ENCODE measurements at places on chromosomes 4 and X.

GRCh38 chr4:38067499-38067898 is 107.3 kb downstream of the PTTG2 start:
- DNase-seq = no peak

DNA sequence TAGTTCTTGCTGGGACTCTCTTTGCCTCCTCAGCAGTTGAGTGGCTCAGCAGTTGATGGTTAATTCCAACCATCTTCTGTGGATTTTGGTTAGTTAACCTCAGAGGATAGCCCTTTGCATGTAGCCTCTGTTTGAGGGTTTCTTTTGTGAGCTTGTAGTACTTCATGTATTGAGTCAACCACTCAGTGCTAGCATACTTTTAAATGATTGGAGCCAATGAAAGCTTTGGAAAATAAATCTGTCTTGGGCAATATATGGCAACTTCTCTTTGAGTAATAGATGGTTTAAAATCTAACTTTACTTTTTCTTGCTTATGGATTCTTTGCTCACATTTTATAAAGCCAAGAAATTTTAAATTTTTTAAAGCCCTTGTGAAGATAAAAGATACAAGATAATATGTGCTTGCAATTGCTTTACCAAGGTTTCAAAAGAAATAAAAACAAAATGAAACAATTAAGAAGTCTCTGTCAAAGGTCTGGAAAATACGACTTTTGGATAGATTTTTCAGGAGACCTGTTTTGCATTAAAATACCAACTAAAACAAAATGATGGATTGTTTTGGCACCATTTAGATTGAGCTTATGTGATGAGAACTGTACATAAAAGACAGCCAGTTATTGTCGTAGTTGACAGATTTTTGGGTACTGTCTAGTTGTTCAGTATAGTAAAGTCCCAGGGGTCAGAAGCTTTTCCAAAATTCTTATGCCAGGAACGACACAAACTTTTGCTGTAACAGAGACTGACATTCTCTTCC is 181.9 kb downstream of the SPRY1 start:
- no peak for DNase-seq

GRCh38 chr4:85747882-85748491 is 273.0 kb downstream of the ARHGAP24 start:
- DNase-seq = no peak

DNA sequence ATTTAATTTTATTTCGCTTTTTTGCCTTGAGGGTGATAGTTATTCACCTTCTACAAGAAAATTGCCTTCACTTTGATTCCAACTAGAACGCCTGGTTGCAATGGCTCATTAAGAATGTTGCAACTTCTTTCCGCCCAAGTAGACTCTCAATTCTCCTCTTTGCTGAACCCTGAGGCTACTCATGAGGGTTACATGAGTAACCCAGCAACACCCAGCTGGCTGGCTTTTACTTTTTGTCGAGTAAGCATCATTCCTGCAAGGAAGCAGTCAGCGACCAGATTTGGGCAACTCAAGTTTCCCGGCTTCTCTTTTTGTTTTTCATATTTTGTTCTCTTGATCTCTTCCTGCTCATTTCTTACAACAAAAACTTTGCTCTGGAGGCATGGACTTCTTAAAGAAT is 495.4 kb downstream of the PACRGL start:
- DNase-seq = no peak

DNA sequence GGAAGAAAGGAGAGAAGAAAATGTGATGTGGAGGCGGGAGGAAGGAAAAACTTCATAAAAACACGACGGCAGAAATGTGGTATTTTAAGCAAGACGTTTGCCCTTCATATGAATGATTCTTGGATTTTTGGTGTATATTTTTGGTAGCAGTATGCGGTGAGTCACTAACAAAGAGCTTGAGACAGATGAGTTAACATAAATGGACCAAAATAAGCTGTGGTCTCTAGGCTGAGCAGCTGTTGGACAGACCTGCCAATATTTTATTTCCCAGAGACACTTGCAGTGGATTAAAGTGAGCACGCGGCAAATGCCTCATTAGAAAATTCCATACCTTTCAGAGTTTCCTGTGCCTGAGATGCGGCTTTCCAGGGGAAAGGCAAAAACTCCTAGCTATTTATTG is 43.1 kb upstream of the RPS6KA3 start:
- DNase-seq = no peak

DNA sequence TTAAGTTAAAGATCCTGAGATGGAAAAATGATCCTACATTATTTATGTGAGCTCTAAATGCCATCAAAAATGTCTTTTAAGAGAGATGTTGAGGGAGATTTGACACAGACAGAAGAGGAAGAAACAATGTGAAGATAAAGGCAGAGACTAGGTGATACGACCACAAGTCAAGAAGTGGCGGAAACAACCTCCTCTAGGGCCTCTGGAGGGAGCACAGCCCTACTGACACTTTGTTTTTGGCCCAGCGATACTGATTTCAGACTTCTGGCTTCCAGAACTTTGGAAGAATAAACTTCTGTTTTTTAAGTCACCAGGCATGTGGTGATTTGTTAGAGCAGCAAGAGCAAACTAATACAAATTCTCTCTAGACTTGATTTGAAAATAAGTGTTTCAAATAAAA is 1216.1 kb downstream of the FSTL5 start:
- DNase-seq = no peak

DNA sequence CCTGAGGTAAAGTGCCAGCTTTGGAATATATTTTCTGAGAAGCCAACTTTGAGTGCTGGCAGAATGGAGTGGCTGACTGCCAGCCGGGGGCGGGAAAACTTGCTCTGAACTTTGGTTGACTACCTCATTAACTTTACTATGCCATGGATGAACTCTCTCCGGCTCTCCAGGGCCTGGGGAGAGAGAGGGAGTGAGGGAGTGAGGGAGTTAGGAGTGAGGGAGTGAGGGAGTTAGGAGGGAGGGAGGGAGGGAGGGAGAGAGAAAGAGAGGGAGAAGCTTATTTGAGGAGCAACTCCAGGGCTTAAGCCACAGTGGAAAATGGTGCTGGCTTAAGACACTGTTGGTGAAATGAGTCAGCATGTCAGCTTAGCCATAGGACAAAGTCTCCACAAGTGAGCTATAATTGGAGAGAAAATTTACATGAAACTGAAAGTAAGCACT is 280.9 kb upstream of the RPS6KA3 start:
- no peak for DNase-seq

DNA sequence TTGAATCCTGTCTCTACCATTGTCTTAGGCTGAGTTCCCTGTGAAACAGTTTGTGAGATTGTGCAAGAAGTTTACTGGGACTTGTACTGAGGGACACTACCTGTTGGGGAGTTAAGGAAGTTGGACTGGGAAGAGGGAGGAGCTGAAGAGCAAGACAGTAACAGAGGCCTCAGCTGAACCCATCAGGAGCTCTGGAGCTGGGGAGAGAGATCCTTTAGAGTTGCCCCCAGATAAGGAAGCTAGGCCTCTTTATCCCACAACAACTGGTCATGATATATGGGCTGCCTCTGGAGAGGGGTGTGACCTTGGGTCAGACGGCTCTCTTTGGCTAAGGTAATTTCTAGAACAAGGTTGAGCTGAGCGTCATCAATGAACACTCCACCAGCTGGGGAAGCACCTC is 137.8 kb upstream of the SLC4A4 start:
- no peak for DNase-seq

GRCh38 chr4:144357975-144358374 is 217.5 kb upstream of the GYPA start:
- DNase-seq = no peak

DNA sequence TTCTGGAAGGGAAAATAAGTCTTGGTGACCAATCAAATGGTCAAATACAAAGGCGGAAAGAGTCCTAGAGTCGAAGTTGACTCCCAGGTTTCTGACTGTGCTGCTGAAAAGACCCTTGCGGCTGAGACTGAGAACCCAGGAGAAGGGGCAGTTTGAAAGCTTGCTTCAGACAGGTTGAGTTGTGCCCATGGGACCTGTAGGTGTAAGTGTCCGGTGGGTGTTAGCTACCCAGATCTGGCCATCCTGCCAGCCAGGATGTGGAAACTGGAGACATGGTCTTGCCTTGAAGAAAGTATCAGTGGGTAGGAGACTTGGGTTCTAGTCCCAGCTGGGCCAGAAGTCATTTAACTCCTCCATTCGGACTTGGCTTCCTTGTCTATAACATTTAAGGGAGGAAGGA is 275.2 kb downstream of the EVC2 start:
- DNase-seq = no peak

Data from CD4-positive, alpha-beta T cell treated with Interleukin-6 at 100 ng/mL for 8 hours (primary cell).